ENCODE measurements at places on chromosomes 6 and 20.

DNA sequence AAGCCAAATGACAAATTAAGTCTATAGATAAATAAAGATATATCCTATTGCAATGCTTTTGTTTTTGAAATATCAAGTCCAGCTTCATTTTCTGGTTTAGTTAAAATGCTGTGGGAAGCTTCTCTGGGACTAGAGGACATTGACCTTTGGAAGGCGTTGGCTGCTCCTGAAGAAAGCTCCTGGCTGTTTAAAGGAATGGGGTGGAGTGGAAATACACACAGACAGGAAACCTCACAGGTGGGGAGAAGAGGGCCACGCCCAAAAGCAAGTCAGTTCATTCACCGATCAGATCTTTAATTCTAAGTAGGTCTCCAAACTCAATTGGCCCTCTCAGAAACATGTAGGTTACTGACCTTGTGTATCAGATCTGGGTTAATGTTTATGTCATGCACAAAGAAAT is 59.6 kb downstream of the SPTLC3 start:
- peak; percentile 34 for DNase-seq

DNA sequence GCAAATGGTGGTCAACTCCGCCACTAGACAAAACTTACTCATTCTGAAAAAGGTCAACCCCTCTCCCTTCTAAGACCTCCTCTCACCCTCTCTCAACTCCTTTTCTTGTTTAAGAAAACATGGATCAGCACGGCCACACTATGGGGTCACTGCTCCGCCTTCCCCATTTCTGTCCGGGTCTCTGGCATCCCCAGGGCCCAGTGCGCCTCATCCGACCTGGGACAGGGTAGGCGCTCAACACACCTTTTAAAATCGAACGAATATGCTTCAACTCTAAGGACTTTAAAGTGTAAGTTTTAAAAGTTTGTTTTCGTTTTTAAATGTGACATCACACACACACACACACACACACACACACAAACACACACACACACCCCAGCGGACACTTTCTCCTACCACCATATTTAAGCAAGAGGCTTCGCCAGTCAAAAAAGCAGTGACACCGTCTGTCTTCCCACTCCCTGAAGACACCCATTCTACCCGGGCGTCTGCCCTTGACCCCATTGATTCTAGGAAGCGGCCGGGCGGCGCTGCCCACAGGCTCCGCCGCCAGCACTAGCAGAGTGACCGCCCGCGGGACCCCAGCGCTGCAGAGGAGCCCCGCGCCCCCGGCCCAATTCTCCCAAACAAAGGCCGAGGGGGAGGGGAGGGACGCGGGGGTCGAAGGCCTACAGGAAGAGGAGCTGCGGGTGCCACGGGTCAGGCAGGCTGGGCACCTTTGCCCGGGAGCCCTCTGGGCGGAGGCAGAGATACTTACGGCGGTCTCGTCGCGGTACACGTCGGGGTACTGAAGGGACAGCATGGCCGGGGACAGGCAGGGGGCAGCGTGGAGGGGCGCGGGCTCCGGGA is 568 bp downstream of the PREP start:
- DNase-seq = no peak

- peak; percentile 48 for DNase-seq
These were observed 26.6 kb upstream of the MAP7 start for GRCh38 chr6:136576821-136577220.

GRCh38 chr20:50049442-50050026 is 63.4 kb downstream of the UBE2V1 start:
- DNase-seq = no peak

GRCh38 chr6:160088069-160088783 is 33.4 kb upstream of the SLC22A1 start:
- peak; percentile 72 for DNase-seq

DNA sequence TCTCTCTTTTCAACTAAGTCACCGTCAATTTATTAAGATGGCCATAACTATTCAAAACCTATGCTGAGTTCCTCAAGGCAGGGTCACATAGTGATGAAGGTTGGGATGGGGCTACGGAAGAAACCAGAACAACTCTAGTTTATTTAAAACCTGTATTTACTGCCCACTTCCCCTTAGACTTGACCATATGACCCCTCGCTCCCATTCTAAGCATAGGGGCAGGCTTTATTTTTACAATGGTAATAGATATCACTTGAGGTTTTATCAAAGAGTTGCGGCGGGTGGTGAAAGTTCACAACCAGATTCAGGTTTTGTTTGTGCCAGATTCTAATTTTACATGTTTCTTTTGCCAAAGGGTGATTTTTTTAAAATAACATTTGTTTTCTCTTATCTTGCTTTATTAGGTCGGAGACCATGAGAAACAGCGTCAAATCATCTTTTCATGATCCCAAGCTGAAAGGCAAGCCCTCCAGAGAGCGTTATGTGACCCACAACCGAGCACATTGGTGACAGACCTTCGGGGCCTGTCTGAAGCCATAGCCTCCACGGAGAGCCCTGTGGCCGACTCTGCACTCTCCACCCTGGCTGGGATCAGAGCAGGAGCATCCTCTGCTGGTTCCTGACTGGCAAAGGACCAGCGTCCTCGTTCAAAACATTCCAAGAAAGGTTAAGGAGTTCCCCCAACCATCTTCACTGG is 5.5 kb downstream of the EDN1 start:
- DNase-seq = no peak

- DNase-seq = no peak
These were observed 34.4 kb downstream of the HNF4A start for GRCh38 chr20:44389871-44390270.

DNA sequence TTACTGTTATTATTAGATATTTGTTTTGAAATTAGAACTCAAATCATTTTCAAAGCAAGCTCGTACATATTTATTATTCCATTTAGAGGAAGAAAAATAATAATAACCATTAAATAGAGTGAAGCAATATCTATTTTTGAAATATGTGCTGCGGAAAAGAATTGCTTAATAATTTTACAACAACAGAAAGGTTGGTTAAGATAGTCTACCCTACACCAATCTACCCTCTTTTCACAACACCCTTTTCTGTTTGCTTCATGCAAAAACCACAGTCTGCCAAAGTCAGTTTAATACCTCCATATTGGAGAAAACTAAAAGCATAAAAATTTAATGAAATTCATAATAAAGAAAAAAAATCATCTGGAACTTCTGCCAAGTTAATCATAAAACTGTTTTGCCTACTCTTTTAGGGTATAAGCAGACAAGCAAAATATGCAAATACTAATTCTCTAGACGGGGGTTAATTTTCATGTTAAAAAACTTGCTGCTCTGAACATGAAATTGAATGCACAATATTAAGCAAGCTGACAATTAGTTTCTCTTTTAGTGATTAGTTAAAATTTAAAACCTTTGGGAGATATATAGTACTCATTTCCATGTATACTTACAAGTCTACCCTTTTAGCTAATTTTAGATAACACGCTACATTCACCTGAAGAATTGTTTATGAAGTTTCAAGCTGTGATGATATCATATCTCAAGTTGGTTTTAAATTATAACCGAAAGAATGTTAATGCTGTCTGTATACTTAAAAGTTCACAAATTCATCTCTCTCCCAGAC is 100.2 kb downstream of the AHI1 start:
- DNase-seq = no peak

DNA sequence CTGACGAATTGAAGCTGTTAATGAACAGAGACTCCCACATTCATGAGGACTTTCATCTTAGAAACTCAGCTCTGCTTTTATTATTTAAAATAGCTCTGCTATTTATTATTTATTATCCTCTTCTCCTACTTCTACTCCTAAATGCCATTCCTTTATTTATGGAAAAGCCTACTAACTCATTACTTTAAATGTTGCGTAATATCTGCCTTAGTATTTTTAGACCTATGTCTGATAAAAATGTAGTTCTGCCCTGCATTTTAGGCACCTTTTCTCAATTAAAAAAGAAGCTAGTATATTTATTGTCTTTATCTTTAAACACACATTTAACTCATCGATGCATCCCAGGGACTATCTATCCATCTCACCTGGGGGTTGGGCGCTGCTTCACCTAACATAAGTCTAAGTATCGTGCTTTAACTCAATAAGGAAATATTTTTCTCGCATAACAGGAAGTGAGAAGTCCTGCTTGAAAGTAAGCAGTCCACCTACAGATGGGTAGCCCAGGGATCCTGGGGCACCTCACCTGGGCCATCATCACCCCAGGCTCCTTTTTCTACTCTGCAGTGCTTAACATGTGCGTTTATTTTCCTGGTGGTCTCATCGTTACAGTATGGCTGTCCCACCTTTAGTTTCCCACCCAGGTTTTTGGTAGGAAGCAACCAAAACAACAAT is 31.3 kb upstream of the FAM184A start:
- no peak for DNase-seq

Measured in bronchial epithelial cell (primary cell).